ENCODE measurements at places on chromosomes 7 and 10.

DNA sequence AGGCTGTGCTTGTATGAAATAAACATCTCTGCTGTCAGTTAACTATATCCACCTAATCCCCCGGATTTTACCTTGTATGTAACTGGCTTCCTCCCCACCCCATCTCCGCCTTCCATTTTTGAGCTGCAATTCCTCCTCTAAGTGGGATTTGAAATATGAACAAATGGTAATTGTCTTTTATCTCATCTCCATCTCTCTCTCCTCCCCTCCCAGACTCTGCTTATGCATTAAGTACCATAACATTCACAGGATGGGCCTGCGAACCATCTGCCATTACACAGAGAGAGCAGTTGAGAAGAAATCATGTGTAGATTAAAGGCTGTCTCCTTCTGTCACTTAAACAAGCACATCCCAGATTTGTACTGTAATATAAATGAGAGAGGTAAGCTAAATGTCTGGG, 1169.9 kb downstream of the TYW1 start:
- no peak for DNase-seq

- no peak for DNase-seq
Measured at GRCh38 chr10:71970869-71971268, 6.7 kb downstream of the CHST3 start.

GRCh38 chr10:4077804-4078203, 292.8 kb upstream of the KLF6 start:
- no peak for DNase-seq

DNA sequence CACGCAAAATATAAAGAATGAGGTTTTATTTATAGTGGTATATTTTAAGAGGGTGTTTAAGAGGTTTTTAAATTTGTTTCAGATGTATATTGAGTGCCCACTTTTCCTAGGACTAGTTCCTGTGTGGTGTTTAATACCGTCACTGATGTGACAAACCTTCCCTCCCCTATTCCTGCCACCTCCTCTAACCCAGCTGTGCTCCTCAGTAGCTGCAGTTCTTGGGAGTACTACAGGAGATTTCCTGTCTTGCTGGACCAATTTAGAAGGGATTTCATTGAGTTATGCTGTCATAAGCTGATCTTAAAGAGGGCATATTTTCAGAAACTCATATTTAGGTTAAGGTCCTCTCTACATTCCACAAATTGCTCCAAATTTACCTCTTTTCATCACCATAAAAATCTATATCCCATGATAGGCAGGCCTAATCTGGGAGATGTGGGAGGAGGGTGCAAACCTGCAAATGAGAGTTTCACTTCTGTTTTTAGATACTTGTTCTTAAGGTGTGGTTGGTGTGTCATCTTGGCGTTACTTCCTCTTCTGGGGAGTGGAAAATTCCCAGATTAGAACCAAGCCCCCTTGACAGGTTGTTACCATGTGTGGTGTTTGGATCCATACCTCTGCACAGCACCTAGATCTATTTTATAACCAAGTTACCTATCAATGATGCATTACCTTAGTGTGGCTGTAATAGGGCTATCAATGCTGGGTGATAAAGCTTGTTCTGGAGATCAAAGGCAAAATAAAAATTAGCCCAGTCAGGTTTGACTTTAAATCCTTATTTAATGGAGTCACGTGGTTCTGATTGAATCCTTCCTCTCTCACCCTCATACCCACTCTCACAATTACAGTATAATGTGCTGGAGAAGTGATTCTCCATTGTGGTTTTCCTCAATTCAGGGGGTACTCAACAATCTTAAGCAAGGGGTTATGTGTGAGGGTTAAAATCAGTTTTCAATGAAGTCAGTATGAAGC, 141.1 kb downstream of the CDK14 start:
- no peak for DNase-seq

DNA sequence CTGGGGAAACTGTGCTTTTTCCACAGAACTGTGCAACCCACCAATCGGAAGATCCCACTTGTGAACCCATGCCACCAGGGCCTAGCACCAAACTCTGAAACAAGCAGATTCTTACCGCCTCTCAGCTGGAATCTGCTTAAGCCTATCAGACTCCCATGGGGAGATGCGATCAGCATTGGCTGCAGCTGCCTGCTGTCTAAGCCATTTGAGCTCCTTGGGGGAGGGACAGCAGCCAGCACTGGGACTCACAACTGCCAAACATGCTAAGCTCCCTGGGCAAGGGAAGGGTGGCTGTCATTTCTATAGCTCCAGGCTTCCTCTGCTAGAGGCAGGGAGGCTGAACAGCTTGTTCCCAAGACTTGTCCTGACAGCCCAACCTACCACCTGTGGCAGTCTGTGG, 283.8 kb downstream of the CDK14 start:
- DNase-seq: no peak

GRCh38 chr10:103947799-103948516, 19.0 kb upstream of the SLK start:
- DNase-seq: no peak

- DNase-seq: no peak
Measured at GRCh38 chr7:23380961-23381360, 81.8 kb downstream of the MALSU1 start.

- DNase-seq: no peak
Measured at GRCh38 chr7:69862413-69863064, 264.3 kb downstream of the AUTS2 start.

GRCh38 chr10:73906524-73907447, 4.1 kb upstream of the PLAU start:
- DNase-seq: peak; percentile 91

DNA sequence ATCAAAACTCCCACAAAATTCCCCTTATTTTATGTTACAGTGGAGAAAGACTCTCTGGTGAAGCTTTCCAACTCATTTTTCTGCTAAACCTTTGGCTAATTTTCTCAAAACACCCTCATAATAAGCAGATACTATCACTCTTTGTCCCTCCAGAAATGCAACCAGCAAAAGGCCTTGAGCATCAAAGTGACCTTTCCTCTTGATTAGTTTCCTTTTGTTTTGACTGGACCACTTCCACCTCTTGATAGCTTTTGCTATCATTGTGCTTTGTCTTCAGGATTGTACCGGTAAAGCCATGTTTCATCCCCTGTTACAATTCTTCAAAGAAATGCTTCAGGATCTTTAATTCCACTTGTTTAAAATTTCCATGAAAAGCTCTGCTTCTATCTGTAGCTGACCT, 115.1 kb upstream of the SLC13A1 start:
- no peak for DNase-seq

GRCh38 chr10:3756360-3756740, 28.7 kb downstream of the KLF6 start:
- no peak for DNase-seq

DNA sequence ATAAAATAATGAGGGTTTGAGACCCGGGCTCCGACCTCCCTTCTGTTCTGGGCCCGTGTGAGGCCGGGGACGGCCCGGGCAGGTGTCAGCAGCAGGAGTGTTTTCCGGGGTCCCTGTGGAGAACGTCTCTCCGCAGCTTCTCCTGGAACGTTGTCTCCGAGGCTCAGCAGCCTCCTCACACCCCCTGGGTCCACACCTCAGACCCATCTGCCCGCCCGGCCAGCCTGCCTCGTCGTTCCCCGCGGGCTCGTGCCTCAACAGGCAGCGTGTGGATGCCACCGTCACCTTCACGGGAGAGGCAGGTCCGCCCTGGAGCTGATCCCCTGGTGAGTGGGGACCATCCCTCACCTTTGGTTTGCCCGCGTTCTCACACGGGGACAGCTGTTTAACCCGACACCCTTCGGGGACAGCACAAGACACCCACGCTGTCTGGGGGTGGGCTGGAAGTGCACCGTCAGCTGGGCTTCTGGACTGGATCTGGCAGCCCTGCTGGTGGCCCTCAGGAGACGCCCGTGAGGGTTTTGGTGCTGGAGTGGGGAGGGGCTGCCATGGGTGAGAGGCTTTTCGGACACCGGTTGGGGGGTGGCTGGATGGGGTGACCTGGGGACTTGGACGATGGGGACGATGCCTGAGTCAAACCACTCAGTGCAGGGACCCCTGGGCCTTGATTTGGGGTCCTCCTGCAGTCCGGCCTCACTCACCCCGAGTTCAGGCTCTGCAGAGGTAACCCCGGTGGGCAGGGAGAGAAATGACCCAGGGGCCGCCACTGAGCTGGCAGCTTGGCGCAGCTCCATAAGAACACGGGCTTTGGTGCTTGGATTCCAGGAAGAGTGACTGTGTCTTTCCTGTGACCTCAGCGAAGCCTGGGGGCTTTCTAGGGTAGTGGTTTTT, 131.7 kb downstream of the DNAJB6 start:
- DNase-seq: no peak

DNA sequence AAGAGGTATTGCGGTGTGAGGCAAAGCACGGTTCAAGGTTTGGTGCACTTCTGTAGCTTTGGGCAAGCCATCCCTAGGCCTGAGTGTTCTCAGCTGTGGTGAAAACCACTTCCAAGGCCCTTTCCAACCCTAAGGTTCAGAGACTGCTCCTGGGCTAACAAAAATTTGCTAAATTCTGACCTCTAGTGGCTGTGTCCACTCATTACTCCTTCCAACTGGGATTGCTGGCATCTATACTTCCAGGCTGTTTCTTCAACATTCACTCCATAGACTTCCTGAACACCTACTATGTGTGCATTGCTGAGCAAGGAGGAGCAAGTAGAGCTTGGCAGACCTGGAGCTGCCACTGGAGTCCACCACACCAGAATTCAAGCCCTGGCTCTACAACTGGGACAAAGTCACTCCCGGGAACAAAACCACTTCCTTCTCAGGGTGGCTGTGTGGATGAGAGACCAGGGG, 29.3 kb upstream of the SH3PXD2A start:
- DNase-seq: no peak

- DNase-seq: no peak
Measured at GRCh38 chr10:43352951-43353350, 18.5 kb upstream of the FXYD4 start.

DNA sequence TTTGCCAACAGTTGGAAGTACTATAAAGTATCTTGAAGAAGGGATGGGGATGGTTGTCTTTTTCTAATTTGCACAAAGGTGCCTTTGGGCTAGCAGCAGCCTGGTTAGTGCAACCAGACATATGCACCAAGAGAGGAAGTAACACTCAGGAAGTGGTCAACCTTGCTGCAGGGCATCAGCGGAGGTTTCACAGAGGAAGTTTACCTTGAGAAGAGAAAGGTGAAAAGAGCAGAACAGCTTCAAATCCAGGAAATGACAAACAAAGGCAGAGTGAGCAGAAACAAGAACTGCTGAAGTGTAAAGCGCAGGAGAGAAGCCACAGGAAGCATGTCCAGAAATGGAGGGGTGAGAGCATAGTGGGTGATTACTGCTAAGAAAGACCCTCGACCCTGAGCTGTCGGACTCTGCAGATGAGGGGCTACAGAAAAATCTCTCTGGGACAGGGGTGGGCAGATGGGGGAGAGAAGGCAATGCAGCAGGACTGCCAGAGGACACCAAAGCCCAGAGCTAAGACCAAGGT, 66.9 kb downstream of the STK17A start:
- no peak for DNase-seq
